ENCODE measurements at places on chromosomes 7 and 10.

DNA sequence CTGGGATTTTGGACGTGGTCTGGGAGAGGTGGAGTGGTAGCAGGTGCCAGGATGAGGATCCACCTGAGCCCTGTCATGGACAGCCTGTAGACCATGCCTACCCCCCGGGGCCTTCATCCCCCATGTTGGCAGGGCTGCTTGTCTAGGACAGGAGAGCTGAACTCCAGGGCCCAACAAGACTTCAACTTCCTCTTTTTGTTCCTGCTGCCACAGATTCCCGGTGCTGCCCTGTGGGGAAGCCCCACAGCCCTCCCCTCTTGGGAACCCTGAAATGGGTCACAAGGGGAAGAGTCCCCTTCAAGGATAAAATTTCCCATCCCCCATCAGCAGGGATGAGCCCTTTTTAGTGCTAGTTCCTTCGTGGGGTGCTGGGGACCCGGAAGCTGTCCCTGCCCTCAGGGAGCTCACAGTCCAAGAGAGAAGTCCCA, 1.3 kb upstream of the CUEDC2 start:
- no peak for DNase-seq

GRCh38 chr7:102412548-102412947, 16.4 kb downstream of the PRKRIP1 start:
- no peak for DNase-seq

DNA sequence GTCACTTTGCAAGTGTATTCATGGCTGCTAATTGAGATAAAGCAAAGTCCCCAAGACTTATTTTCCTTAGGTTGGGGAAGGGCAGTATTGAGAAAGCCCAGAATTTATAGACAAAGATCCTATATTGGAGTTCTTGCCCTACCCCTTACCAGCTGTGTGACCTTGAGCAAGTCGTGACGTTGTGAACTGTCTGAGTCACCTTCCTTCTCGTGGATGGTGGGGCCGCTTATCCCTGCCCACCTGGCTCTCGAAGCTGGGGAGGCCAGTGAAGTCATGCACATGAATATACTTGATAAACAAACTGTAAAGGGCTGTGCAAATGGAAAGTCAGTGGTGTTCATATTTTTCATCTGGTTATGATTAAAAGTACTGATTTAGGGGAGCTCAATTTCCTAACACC, 127.4 kb downstream of the TACC2 start:
- DNase-seq = no peak

DNA sequence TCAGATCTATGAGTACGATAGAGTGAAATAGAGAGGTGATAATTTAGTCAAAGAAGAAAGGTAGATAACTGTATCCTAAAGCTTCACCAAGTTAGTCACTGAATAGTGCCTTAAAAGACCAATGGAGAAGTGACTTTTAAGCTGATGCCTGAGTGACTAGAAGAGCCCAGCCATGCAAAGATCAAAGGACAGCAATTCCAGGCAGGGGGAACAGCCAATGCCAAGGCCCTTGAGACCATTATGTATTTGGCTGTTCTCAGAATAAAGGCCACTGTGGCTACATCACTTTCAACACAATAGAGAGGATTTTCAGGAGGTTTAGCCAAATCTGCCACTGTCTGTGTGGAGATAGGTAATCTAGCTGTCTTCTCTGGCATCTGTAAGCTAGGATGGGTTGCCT, 17.8 kb downstream of the HDAC9 start:
- DNase-seq = no peak

- no peak for DNase-seq
These were observed 48.9 kb upstream of the FHIP2A start for GRCh38 chr10:114772496-114773196.

- no peak for DNase-seq
These were observed 149.8 kb downstream of the AKR1D1 start for GRCh38 chr7:138226001-138226476.

- DNase-seq = no peak
These were observed 291.2 kb downstream of the AHR start for GRCh38 chr7:17589671-17590070.

GRCh38 chr7:149558149-149558861, 60.7 kb upstream of the ZNF746 start:
- DNase-seq = no peak

DNA sequence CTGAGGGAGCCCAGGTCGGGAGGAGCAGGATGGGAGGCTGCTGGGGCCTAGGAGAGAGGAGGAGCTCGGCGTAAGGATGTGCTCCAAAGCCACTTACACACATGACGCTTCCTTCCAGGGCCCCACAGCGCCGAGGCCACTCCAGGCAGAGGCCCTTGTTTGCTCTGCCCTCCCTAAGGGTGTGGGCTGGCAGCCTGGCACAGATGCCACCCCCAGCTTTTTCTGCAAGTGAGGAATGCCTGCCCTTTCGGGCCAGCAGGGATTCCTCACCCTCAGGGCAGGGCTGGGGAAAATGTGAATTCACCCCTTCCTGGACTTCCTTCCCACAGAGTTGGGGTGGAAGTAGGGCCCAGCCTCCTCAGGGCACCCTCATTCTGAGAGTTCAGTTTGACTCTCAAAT, 5.6 kb upstream of the AQP1 start:
- no peak for DNase-seq

- DNase-seq = no peak
These were observed 8.0 kb upstream of the ELFN1 start for GRCh38 chr7:1662101-1662500.
